Stimulated activated CD8-positive, alpha-beta memory T cell treated with anti-CD3 and anti-CD28 coated beads, Interleukin-4, amount 100 ng/mL, for 1 hour (primary cell): ENCODE measurements at places on chromosomes 6 and 20.

DNA sequence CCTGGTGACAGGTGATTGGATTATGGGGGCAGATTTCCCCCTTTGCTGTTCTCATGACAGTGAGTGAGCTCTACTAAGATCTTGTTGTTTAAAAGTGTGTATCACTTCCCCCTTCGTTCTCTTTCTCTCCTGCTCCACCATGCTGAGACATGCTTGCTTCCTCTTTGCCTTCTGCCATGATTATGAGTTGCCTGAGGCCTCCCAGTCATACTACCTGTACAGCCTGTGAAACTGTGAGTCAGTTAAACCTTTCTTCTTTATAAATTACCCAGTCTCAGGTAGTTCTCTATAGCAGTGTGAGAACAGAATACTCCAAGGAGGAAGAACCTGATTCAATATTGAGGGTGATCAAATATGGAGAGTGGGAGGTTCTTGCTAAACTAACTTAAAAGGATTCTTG is 724.9 kb downstream of the DOK5 start:
- no peak for DNase-seq

DNA sequence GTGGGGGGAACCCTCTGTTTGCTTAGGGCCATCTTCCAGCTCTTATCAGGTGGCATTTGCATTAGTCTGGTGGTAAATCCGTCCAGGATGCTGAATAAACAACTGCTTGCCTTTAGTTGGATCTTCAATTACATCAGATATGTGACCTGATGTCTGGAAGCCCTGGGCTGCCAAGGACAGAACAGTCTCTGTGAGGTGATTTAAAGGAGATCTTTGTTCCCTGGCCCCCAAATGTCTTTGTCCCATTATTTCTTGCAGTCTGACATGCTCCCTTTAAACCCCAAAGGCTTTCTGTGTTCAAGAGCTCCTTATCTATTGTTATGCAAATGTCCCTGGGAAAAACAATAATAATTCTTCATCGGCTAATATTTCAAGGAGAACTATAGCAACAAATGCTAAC is 84.6 kb upstream of the SPTLC3 start:
- no peak for DNase-seq

DNA sequence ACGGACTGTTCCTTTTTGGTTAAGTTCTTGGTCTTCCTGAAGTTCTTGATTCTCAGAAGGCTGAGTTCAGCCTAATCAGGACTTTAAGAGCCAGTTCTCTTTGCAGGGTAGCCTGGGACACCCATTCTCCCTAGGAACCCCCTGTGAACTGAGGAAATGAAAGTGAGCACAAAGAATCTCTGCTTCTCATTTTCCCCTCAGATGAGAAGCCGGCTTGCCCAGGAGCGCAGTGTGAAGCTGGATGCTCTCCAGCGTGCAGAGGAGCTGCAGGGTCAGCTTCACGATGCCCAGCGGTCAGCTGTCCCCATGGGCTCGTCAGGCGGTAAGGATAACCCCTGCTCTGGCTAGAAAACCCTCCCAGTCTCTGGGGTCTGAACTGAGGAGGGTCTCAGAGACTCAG is 34.0 kb downstream of the CD164 start:
- DNase-seq = no peak

DNA sequence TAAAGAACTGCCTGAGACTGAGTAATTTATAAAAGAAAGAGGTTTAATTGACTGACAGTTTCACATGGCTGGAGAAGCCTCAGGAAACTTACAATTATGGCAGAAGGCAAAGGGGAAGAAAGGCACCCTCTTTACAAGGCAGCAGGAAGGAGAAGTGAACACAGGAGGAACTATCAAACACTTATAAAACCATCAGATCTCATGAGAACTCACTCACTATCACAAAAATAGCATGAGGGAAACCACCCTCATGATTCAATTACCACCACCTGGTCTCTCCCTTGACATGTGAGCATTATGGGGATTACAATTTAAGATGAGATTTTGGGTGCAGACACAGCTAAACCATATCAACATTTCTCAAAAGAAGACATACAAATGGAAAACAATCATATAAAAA is 266.3 kb downstream of the EPM2A start:
- DNase-seq = no peak

DNA sequence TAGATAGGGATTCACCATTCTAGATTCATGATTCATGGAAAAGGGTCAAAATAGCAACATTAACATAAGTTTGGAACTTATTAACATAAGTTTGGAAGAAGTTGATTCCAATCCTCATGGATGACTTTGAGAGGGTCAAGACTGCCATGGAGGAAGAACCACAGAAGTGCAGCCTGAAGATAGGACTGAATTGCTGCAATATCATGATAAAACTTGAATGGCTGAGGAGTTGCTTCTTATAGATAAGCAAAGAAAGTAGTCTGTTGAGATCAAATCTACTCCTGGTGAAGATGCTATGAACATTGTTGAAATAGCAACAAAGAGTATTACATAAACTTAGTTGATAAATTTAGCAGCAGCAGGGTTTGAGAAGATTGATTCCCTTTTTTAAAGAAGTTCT is 62.2 kb downstream of the GMDS start:
- DNase-seq = no peak

DNA sequence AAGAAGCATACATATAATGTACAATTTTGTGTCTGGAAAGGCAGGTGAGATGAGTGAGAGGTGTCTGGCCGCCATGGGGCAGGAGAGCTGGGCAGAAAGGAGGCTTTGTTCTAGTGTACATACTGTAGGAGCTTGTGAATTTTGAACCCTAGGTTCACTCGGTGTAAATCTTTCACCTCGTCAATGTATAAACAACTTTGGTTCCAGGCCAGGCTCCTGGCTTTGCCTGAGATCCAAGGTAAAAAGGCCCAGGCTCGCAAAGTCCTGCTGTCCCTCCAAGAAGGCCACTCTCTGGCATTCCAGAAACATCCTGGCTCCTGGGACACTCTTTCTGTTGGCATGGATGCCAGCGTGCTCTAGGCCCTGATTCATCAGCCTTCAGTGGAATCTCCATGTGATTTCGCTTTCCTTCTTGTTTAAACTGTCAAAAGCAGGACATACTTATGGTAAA is 7.1 kb upstream of the SLC22A7 start:
- DNase-seq = no peak

DNA sequence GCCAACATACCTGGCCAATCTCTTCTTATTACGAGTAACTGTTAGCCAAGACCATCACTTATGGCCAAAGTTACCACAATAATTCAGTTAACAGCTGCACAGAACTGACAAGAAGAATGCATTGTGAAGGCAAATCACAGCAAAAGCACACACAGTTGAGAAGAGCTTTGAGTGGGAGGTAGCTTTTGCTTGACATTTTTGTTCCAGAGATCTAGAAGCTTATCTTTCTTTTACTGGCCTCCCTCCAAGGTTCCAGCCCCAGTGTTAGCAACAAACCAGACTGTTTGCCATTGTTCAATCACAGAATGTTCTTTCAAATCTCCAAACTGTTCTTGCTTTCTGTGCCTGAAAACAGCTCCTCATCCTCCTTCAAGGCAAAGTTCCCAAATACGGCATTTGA is 35.9 kb upstream of the IRAK1BP1 start:
- DNase-seq = no peak

- no peak for DNase-seq
These were observed at the start of gene GTSF1L for GRCh38 chr20:43726811-43727338. TSS of gene GTSF1L (minus strand) at chr20:43727002. CDS start at chr20:43726694, 308 bp downstream.

GRCh38 chr6:16493112-16493511 is 254.7 kb downstream of the GMPR start:
- no peak for DNase-seq

DNA sequence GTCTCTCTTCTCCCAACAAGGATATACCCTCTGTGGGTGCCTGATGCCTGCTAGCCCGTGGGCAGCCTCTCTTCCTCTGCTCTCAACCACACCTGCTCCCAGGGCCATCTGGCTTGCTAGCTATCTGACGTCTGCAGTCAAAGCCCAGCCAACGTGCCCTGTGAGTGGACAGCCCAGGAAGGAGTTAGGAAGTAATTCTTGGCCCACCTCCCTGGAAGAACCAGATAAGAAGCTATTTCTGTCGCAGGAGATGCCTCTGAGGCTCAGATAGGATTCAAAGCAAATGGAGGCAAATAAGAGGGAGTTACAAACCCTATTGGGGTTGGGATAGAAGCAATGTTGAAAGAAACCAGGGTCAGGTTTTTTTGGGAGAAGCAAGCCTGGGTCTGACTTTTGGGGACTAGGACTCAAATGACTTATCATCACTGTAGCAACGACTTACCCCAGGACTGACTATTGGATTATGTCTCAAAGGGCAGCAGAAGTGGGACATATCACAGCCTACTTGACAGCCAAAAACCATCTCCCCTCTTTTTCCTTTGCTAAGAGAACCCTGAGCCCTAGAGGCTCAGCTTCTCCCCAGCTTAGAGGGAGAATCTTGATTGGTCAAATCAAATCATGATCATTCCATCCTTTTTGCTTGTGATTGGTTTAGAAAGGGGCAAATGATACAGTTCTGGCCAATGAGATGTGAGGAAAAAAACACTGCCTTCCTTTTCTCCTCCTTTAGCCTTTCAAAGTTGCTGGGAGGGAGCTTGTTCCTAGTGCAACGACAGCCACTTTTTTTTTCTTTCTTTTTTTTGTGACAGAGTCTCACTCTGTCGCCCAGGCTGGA is 18.0 kb upstream of the CDK5RAP1 start:
- DNase-seq = no peak

DNA sequence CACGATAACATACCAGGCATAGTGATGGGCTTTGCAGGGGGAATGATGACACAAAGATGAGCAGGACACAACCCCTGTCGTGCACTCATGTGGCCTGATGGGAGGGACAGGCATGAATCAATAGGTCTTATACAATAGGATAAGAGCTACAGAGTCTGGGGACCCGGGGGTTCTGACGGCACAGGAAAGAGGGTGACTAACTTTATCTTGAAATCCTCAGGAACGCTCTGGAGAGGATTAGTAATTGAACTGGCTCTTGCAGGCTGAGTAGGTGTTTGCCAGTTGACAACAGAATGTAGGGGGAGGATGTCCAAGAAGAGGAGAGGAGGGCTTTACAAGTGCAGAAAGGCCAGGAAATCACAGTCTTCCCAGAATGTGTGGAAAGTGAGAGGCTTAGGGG is 219.9 kb upstream of the ECI2 start:
- no peak for DNase-seq

DNA sequence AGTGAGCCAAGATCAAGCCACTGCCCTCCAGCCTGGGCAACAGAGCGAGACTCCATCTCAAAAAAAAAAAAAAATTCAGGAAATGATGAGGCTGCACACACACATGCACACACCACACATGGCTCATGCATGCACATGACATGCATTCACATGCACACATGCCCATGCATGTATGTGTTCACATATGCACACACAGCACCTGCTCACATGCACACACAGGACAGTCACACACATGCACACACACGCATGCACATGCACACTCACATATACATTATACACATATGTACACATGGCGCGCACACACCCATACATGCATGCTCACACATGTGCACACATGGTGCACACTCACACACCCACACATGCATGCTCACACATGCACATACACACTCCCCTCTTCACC is 22.5 kb downstream of the RIPOR3 start:
- DNase-seq = no peak

DNA sequence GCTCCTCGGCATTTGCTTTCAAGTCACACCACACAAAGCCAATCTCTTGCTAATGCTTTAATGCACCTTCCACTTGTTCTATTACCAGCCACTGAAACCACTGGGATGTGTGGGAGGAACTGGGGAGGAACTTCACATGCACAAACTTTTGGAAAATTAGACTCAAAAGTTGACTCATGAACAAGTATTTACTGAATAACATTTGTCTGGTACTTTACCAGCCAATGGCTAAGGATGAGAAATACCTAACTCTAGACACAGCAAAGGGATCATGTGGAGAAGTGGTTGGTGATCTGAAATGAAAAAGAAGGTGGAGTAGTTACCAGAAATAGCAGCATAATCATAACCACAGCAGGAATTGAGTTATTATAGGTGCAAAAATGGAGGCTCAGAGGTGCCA is 554.0 kb upstream of the NOX3 start:
- no peak for DNase-seq

DNA sequence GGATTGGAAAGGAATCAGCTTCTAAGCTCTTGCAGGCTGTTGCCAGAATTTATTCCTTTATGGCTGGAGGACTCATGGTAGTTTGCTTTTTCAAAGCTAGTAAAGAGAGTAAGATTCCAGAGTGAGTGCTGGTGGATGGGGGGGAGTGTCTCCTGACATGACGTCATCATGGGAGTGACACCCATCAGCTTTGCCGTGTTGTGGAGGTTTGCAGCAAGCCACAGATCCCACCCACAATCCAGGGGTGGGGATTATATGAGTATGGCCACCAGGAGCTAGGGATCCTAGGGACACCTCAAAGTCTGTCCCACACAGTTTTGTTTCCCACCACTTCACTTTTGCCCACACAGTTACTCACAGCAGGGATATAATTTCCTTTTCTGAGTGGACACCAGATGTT is 28.7 kb upstream of the PMEPA1 start:
- no peak for DNase-seq

DNA sequence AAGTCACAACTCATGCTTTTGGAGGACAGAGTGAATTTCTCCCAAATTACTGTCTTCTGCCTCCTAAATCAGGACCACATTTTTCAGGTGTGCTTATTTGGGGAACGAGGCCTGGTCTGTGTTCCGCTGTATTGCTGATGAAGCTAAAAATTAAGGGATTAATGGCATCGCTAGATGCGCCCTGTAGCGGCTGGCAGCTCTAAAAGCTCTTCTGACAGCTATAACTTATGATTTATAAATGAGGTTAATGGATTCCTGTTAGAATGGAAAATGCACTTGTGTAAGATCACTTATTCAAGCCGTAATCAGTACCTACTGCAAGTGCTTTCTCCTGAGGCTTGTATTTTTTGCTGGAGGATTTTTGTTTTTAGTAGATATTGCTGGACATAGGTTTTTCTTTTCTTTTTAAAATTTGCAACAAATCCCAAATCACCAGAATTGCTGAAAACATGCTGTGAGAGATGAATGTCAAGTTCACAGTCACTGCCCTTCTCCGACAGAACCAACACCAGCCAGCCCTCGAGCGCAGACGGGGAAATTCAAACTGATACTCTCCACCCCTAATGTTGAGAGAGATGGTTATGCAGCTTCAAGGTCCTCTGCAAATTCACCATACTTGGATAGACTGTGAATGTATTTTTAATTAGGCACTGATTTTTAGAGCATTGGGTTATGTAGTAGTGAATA is 49.1 kb downstream of the AKAP12 start:
- no peak for DNase-seq

DNA sequence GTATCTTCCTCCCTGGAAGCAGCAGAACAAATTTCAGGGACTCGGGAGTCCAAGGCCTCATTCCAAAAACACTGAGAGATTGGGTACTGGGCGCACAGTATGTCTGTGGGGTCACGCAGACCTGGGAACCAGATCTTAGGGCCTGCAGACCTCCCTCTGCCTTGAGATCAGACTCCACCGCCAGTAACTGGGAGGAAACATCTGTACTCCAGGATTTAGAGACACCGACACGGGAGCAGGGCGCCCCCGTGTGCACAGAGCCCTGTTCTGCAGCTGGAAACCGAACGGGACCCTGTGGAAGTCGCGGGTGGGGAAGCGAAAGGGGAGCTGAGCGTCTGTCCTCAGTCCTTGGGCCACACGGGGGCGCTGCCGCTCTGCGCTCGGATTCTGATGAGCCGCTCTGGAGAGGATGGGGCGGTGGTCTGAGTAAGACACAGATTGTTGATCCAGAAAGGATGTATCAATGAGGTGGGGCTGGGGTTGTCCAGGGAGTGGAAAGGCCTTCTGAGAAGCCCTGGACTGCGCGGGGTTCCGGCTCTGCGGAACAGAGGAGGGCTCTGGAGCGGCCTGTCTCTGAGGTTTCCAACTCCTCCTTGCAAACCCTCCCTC is 35.7 kb upstream of the HLA-E start:
- peak; percentile 75 for DNase-seq
